ENCODE measurements at places on chromosomes 6 and 20.

- H3K36me3 ChIP-seq: no peaks in the 10 kb centered on the region
- no peaks in the 10 kb centered on the region for H3K27me3 ChIP-seq
Measured at GRCh38 chr6:76631622-76632021, 559.2 kb upstream of the IMPG1 start.

DNA sequence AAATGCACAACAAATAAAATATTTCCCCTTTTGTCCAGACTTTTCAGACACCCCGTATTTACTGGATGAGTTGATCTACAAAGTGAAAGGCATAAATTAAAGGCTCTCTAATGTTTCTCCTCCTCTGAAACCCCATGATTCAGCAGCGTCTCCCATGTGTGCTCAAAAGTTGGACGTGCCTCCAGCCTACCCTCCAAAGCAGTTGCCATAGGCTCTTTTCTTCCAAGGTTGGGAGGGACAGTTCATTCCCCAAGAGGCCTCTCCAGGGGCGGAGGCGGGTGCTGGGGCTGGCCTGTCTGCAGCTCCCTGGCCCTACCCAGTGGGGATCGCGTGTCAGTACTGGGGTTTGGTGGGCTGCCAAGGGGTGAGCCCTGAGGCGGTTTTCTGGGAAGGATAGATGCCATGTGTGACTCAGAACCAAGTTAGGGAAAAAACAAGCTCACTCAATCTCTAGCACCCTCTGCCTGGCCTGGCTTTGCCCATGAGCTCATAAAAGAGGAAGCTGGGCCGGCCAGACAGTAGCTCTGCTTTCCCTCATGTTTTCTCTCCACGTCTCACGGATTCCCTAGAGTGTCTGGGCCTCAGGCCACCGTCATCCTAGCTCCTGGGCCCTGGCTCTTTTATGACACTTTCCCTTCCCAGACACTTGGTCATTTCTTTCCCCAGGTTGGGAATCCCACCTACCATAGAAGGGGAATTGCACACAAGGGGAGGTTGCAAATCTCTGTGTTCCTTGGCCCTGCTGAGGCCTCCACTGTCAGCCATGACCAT lies 8.0 kb upstream of the IER3 start:
- H3K27me3 ChIP-seq: no peaks in the 10 kb centered on the region
- H3K36me3 ChIP-seq: no peaks in the 10 kb centered on the region
- H3K4me3 ChIP-seq: no peak overlapping the region
- H3K27ac ChIP-seq: peak overlapping the region; percentile 84
- H3K4me1 ChIP-seq: peaks cover 59% of the 10 kb centered on the region
- peak; percentile 97 for DNase-seq

GRCh38 chr6:81751388-81752083 lies 945 bp downstream of the TENT5A start:
- peak overlapping the region; percentile 85 for H3K4me3 ChIP-seq
- no peaks in the 10 kb centered on the region for H3K27me3 ChIP-seq
- H3K36me3 ChIP-seq: no peaks in the 10 kb centered on the region
- peaks cover 33% of the 10 kb centered on the region for H3K4me1 ChIP-seq

- no peaks in the 10 kb centered on the region for H3K27me3 ChIP-seq
- H3K4me1 ChIP-seq: peaks cover 5% of the 10 kb centered on the region
- no peak overlapping the region for H3K4me3 ChIP-seq
- H3K36me3 ChIP-seq: no peaks in the 10 kb centered on the region
- DNase-seq: no peak
Measured at GRCh38 chr20:6866741-6867140, 99.3 kb downstream of the BMP2 start.

DNA sequence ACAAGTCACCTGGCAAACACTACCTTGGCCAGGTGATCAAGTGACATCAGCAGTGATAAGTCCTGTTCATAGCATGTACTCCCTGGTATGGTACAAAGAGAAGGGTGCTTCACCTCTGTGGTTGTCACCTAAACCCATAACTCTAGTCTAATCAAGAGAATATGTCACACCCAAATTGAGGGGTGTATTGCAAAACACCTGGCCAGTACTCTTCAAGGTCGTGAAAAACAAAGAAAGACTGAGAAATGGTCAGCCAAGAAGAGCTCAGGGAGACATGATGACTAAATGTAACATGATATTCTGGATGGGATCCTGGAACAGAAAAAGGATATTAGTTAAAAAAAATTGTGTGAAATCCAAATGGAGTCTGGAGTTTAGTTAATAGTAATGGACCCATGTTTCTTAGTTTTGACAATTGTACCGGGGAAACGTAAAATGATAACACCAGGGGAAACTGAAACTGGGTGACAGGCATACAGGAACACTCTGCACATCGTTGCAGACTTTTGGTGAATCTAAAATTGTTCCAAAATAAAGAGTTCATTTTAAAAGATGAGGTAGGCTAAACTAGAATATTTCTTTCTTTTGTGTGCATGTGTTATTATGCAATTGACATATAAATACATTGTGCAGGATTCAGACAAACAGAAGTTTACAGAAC lies 262.0 kb downstream of the CDC5L start:
- no peaks in the 10 kb centered on the region for H3K27me3 ChIP-seq
- H3K36me3 ChIP-seq: no peaks in the 10 kb centered on the region
- H3K27ac ChIP-seq: no peak overlapping the region
- H3K4me1 ChIP-seq: no peaks in the 10 kb centered on the region
- DNase-seq: no peak

GRCh38 chr6:110655821-110656220 lies 159.4 kb downstream of the CDK19 start:
- no peak overlapping the region for H3K4me3 ChIP-seq
- H3K36me3 ChIP-seq: no peaks in the 10 kb centered on the region
- no peaks in the 10 kb centered on the region for H3K27me3 ChIP-seq
- H3K27ac ChIP-seq: no peak overlapping the region
- no peak for DNase-seq
- no peaks in the 10 kb centered on the region for H3K4me1 ChIP-seq

- DNase-seq: no peak
- H3K36me3 ChIP-seq: no peaks in the 10 kb centered on the region
- peaks cover 54% of the 10 kb centered on the region for H3K4me1 ChIP-seq
- H3K27ac ChIP-seq: peak overlapping the region; percentile 95
- H3K4me3 ChIP-seq: peak overlapping the region; percentile 63
- no peaks in the 10 kb centered on the region for H3K27me3 ChIP-seq
Measured at GRCh38 chr20:33672426-33673113, 1.7 kb downstream of the NECAB3 start.

DNA sequence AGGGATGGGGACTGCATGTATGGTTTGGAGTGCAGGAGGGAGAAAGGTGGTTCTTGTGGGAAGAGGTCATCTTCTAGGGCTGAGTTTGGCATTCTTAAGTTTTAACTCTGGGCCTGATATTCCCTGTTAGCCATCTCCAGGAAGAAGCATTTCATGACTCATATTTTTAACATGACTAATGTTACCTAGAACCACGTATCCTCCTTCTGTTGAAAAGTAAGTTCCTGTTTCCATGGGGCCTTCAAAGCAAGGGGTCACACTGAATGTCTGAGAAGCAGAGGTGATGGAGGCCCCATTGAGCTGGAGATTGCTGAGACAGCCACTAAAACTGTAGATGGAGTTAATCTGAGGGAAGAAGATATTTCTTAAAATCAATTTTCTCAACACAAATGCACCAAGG lies 30.2 kb downstream of the FAM229B start:
- DNase-seq: no peak
- no peak overlapping the region for H3K4me3 ChIP-seq
- H3K27me3 ChIP-seq: no peaks in the 10 kb centered on the region
- no peaks in the 10 kb centered on the region for H3K4me1 ChIP-seq
- peaks cover 37% of the 10 kb centered on the region for H3K36me3 ChIP-seq

DNA sequence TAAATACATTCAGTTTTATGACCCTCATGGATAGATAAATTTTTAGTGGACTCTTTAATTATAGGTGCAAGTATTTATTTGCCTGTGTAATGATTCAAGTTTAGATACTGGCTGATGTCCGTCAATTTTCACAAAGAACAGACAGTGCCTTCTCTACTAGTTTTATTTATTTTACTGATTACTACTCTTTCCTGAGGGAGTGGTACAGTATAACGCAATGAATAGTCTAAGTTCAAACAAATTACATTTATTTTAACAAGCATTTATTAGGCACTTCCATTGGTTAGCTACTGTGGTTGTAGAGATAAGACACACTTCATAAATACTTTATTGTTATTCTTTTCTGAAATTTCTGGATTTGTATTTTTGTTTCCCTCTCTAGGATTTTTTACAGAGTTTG lies 74.3 kb downstream of the ADGRG6 start:
- H3K27ac ChIP-seq: no peak overlapping the region
- H3K36me3 ChIP-seq: no peaks in the 10 kb centered on the region
- DNase-seq: no peak
- H3K27me3 ChIP-seq: no peaks in the 10 kb centered on the region
- peaks cover 11% of the 10 kb centered on the region for H3K4me1 ChIP-seq

- H3K4me3 ChIP-seq: no peak overlapping the region
- no peak for DNase-seq
- H3K36me3 ChIP-seq: no peaks in the 10 kb centered on the region
Measured at GRCh38 chr6:111593512-111593816, 12.2 kb downstream of the TRAF3IP2 start.

DNA sequence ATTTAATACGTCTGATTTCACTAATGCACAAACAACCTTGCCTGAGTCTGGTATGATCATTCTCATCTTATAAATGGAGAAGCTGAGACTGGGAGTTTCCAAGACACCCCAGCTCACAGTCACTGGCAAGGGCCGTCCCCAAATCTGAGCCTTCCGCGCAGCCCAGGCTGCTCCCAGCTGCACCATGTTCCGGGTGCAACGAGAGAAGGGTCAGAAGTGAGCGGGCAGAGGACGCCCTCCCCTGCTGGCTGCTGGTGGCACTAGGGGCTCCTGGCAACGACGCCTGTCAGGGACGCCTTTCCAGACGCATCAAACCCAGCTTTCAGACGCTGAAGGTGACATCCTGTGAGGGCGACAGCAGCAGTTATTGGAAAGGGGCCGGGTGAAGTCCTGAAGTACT lies 115.3 kb upstream of the PROKR2 start:
- no peak overlapping the region for H3K4me3 ChIP-seq
- no peak overlapping the region for H3K27ac ChIP-seq
- DNase-seq: no peak
- no peaks in the 10 kb centered on the region for H3K27me3 ChIP-seq
- no peaks in the 10 kb centered on the region for H3K36me3 ChIP-seq

DNA sequence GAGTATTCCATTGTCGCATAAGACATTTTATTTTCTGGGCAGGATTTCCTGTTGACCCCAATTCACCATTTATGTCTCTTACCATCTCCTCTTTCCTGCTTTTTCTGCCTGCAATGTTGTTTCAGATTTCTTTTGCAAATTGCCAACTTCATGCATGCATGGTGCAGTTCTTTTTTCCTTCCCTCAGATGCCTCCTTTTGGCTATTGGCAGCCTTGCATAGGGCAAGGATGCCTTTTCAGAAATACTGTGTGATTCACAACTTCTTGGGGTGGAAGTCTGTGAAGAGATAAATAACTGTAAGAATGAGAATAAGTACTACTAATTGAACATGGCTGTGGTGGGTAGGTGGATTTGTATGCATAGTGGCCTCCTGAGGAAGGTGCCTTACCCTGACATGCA lies 116.7 kb downstream of the SOX4 start:
- no peak overlapping the region for H3K27ac ChIP-seq
- peaks cover 3% of the 10 kb centered on the region for H3K4me1 ChIP-seq
- H3K36me3 ChIP-seq: no peaks in the 10 kb centered on the region

- no peaks in the 10 kb centered on the region for H3K4me1 ChIP-seq
- DNase-seq: no peak
- H3K36me3 ChIP-seq: no peaks in the 10 kb centered on the region
- no peak overlapping the region for H3K4me3 ChIP-seq
Measured at GRCh38 chr20:14295238-14295637, 42.2 kb downstream of the FLRT3 start.

DNA sequence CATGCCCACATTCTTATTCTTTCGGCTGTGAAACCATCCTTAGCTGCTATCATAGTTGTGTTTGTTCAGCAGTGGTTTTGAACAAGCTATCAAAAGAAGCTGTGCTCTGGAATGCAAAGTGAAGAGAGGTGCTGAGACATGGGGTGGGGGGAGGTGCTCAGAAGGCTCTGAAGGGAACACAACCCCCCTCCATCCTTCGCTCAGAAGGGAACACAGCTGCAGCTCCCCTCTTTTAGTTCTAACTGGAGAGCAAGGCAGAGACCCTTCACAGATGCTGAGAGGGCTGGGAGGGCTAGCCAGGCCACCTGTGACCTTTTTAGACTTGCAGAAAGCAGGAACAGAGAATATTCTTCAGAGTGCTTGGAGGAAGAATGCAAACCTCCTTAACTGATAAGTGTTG lies 17.6 kb upstream of the SSTR4 start:
- H3K4me3 ChIP-seq: no peak overlapping the region
- H3K36me3 ChIP-seq: no peaks in the 10 kb centered on the region

DNA sequence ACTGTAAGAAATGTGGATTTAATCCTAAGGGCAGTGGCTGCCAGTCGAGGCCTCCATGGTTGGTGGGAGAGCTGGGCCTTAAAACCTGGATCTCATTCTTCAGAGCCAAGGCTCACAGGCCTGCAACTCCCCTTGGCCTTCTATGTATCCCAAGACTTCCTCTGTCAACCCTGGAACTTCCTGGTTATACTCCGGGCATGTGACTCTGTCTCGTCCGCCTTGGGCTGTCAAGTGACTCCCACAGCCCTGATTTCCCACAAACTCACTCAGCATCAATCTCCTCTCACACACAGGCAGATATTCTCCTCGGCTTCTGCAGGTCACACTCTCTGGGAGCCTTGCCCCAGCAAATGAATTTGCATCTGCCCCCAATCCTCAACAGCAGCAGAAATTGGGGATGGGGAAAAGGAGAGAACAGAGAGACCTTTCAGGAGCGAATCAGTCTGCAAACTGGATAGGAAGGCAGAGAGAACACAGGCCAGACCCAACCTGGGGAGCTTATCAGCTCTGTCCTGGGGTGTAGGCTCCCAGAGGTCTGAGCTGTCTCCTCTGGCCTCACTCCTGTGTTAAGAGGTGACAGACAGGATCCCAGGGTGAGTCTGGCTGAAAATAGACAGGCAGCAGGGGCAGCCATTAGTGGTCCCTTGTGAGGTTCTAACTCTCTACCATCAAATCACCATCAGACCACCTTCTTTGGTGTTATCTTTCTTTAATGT lies 30.4 kb upstream of the PREX1 start:
- DNase-seq: no peak
- no peak overlapping the region for H3K27ac ChIP-seq
- no peaks in the 10 kb centered on the region for H3K27me3 ChIP-seq
- no peaks in the 10 kb centered on the region for H3K4me1 ChIP-seq
- no peaks in the 10 kb centered on the region for H3K36me3 ChIP-seq
- no peak overlapping the region for H3K4me3 ChIP-seq

- no peak for DNase-seq
- no peak overlapping the region for H3K27ac ChIP-seq
- H3K36me3 ChIP-seq: no peaks in the 10 kb centered on the region
- no peak overlapping the region for H3K4me3 ChIP-seq
- H3K4me1 ChIP-seq: peaks cover 15% of the 10 kb centered on the region
Measured at GRCh38 chr6:80441131-80441530, 334.7 kb downstream of the BCKDHB start.

Measured in vagina (tissue), 2 donors.